ENCODE measurements at places on chromosomes 1 and 21. TPM values are rescaled to one million over a fixed set of nuclear protein-coding genes. Genes with fewer than 3 reads are reported as not detected.

GRCh38 chr1:88985692-88986091, 6.7 kb downstream of the KYAT3 start:
- no peak for DNase-seq

- DNase-seq = no peak
Observed at GRCh38 chr1:30705698-30706097, 17.7 kb downstream of the MATN1 start.

- DNase-seq = no peak
Observed at GRCh38 chr1:234143681-234144080, 229.6 kb upstream of the COA6 start.

DNA sequence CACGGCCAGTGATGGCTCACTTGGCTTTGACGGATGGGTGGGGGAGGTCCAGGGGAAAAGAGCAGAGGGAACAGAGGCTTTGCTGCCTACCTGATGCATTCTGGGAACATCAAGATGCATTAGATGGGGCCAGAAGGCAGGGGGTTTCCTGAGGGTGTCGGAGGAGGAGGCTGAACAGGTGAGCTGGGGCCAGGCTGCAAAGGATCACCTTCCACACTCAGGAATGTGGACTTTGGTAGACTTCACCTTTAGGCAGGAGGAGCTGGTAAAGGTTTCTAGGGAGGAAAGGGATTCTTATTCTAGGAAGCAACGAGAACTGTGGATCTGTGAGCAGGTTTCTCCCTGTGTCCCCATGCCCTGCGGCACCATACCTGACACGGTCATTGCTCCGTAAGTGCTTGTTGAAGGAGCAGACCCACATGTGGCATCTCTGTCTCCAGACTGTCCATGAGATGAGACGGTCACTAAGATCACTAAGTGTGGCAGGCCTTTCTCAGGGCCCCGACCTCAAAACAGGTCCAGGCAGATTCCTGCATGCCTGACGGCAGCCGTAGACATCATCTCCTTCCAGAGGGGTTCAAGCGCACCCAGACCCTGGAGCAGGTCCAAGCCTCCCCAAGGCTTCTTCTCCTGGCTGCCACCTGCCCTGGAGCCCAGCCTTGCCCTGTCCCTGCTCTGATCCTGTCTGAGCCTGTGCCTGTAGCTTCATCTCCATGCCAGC, 89.1 kb upstream of the SLC25A33 start:
- no peak for DNase-seq

- DNase-seq = no peak
Observed at GRCh38 chr21:38839328-38840286, 33.9 kb downstream of the ETS2 start.

- DNase-seq = no peak
Observed at GRCh38 chr1:70843452-70843851, 204.2 kb downstream of the PTGER3 start.

- no peak for DNase-seq
Observed at GRCh38 chr1:36988741-36989193, 45.5 kb downstream of the GRIK3 start.

DNA sequence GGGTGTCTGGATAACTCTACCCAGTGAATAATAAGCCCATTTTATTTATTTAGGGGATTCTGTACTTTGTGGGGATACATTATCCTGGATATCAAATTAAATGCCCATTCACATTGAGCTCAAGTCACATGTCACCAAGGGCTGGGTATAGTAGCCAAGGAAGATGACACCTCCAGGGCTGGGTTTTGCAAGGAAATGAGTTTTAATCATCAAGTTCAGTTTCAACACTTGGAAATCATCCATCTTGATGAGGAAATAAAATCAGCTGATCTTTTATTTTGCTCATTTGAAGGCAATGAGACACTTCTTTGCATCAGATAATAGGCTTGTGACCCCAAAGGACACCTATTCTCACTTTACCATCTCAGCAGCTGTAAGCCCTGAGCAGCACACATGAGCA, 80.0 kb upstream of the TNR start:
- no peak for DNase-seq

NES gene
- total RNA-seq = 7.7 TPM
